Stimulated activated CD8-positive, alpha-beta memory T cell treated with anti-CD3 and anti-CD28 coated beads, Interleukin-15, amount 100 ng/mL, for 24 hours (primary cell): ENCODE measurements at places on chromosomes 7 and 10.

GRCh38 chr7:69624435-69625230 is 26.4 kb downstream of the AUTS2 start:
- DNase-seq: no peak

DNA sequence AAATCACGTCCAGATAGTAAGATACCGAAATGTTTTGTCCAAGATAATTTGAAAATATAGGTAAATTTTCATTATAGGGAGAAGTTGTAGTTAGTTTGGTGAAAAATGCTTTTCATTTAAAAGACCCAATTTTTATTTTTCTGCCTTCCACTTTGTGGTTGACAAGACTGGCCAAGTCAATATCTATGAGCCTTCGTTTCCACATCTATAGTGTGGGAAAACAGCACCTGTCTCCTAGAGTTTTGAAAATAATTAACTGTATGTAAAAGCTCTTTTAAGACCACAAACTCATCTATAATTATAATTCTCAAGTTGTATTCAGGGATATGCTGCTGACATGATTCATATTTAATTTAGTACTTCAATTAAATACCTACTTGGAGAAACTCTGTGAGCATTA is 102.8 kb downstream of the VWC2 start:
- no peak for DNase-seq

DNA sequence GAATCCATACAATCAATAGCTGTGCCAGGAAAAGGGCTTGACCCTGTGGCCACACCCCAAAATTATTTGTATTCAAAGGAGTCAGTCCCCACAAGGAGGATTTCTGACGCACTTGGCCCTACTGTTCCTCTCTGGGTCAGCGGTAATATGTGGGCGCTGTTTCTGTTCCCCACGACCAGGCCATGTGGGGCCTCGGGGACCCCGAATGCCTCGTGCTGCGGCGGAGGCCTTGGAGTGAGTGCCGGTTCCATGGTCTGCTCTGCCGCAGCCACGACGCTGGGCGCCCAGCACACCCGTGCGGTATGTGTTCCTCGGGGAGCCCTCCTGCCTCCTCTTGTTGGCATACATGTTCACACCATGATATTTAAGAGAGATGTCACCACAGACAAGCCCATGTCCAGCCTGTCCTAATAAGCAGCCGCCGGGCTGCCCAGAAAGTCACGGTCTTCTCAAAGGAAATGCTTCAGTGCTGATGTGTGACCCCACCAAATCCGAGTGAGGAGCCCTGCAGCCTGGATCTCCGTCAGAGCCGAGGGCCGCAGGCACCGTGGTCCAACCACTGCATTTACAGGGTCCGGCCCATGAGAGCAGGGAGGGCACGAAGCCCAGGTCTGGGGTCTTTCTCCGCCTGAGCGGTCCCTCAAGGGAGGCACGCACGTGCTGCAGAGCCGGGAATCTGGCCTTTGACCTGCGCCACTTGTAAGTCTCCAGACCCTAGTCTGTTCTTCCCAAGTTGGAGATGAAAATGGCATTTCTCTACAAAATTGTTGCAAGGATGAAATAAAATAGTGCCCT is 36.0 kb downstream of the EN2 start:
- DNase-seq: no peak

- no peak for DNase-seq
Observed at GRCh38 chr7:139924461-139924860, 95.4 kb downstream of the TBXAS1 start.

- no peak for DNase-seq
Observed at GRCh38 chr10:52308251-52309031, 5.6 kb upstream of the DKK1 start.

DNA sequence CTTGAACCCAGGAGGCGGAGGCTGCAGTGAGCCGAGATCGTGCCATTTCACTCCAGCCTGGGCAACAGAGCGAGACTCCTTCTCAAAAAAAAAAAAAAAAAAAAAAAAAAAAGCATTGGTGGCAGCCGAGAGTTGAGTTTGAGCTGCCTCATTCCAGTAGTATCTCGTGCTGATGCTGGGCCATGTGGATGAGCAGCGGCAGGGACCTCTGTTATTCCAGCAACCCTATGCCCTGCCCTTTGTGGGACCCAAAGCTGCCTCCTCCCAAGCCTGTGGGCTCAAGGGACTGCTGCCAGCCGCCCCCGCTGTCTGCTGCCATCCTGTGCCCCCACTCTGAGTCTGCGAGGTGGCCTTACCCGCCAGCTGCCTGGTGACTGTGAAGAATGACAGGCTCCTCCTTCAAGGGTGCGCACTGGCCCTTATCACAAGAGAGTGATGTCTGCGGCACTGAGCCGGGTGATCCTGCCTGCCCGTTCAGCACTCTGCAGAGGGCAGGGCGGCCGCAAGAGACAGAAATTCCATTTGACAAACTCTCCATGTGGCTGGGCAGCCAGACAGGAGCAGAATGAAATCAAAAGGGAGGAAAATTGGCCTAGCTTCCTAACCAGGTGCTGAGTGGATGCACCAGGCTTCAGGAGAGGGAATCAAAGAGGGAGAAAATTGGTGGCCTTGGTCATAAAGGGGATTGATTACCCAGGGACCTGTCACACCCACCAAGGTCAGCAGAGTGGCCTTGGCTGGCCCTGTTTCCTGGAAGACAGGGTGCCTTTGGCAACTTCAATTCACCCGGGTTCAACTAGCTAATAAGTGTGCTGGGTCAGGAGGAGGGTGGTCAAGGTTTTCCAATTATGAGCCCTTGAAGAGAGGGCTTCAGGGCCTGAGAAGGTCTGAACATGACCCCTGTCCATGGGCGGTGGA is 65.3 kb upstream of the ZMIZ1 start:
- DNase-seq: no peak

DNA sequence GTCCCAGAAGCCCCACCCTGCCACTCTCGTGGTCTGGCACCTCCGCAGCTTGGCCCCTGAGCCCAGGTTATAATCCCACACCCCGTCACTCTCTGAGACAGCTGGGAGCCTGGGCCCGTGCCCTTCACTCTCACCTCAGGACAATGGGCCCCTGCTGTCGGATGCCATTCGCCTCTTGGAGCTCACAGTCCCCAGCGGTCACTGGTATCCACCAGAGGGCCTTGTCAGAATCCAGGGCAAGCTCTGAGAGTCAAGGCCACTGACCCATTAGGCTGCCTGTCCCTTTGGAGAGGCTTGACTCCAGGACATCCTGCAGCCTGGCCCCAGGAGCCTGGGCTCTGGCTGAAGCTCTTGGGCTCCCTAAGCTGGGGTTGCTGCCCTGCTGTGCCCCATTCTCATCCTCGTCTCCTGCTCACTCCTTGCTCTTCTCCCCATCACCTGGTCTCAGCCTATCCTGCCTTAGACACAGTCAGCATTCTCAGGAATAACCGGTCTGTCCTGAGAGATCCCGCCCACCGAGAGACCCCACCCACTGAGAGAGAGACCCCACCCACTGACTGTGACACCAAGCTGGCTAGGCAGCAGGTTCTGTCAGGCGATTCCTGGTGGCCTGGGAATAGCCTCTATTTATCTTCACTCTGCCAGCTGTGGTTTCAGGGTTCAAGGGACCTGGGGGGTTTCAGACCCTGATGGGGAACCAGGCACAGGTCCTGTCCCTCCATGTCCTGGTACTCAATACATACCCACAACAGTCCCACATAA is 27.7 kb downstream of the CPXM2 start:
- DNase-seq: no peak

- no peak for DNase-seq
Observed at GRCh38 chr10:129411393-129411705, 55.7 kb upstream of the MGMT start.

- DNase-seq: no peak
Observed at GRCh38 chr7:12861070-12861469, 173.6 kb downstream of the ARL4A start.

DNA sequence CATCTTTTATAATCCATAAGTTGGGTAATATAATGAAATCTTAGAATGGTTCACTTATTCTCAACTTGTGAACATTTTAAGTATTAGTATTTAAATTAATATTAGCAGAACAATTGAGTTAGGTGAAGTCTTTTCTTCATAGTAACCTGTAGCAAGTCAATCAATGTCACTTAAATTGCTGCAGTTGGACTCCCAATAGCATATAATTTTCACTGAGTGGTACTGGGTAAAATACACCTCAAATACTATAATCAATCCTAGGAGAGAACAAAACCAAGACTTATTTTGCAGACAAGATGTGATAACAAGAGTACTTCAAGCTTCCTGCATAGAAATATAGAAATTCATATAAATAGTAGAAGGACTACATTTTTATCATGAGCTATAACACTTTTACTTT is 677.9 kb upstream of the LRRN3 start:
- DNase-seq: no peak

GRCh38 chr10:13038391-13038790 is 36.9 kb upstream of the CCDC3 start:
- no peak for DNase-seq

DNA sequence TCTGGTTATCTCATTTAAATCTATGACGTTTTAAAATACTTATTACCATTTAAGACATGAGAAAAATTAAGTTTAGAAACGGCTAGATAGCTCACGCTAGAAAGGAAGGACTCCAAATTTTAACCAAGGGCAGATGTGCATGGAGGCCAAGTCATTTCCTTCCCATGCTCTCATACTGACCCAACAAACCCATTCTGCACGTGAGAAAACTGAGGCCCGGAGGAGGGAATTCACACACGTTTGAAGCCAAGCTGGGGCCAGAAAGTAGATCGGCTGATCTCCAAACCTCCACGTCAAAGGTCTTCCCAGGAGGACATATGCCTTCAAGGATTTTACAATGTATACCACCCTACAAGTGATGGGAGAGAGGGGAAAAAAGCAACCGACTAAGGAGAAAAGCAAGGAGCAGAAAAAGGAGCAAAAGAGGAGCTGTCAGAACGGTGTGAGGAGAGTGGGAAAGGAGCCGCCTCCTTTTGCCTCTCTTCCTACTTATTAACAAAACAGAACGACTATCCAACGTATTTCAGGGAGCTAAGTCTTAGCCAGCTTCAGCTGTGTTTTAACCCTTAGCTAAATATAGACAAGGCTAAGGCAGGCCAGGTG is 645 bp upstream of the SIRT1 start:
- no peak for DNase-seq

- DNase-seq: no peak
Observed at GRCh38 chr10:93096901-93097300, 23.2 kb downstream of the CYP26A1 start.

DNA sequence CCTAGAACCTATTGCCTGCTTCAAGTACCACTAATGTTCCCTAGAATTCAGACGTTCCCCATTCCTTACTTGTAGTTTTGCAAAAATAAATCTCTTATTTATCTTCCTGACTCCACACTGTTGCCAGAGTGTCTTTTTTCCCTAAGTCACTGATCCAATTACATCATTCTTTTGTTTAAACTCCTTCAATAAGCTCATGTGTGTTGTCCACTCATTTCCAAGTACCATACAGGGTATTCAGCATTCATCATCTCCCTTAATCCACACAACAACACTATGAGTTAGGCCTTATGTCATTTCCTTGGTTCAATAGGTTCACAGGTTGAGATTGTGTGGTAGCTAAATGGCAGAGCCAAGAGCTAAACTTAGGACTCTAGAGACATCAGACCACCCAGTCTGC is 119.9 kb upstream of the RHOBTB1 start:
- no peak for DNase-seq

GRCh38 chr10:74249865-74250264 is 98.8 kb downstream of the ADK start:
- DNase-seq: no peak

- DNase-seq: no peak
Observed at GRCh38 chr7:24401628-24402593, 117.9 kb downstream of the NPY start.

GRCh38 chr10:119197921-119198320 is 9.4 kb upstream of the GRK5 start:
- no peak for DNase-seq

GRCh38 chr7:151837285-151838042 is 39.5 kb downstream of the PRKAG2 start:
- DNase-seq: no peak
